Smooth muscle cell of the coronary artery (primary cell): ENCODE measurements at places on chromosomes 16 and 17. TPM values are rescaled to one million over a fixed set of nuclear protein-coding genes. Genes with fewer than 3 reads are reported as not detected.

The TBC1D3E gene
- total RNA-seq: not detected in 2 replicates

The MYO15A gene
- 0.53 and 1.6 TPM in 2 replicates for total RNA-seq

The HOXB2 gene
- total RNA-seq: 0.47 and 3.8 TPM in 2 replicates

The KRTAP4-3 gene
- total RNA-seq: not detected in 2 replicates

The OR1F1 gene
- total RNA-seq: not detected in 2 replicates

The IL17C gene
- 0.15 TPM in 1 of 2 replicates, not detected in the other for total RNA-seq

The SLC52A1 gene
- 0.15 and 0.82 TPM in 2 replicates for total RNA-seq

The HOXB5 gene
- not detected in 2 replicates for total RNA-seq

The PARN gene
- 14.4 and 21.8 TPM in 2 replicates for total RNA-seq

The INTS2 gene
- total RNA-seq: 8.3 and 9.5 TPM in 2 replicates

The PAQR4 gene
- total RNA-seq: 1.6 and 3.8 TPM in 2 replicates

The CMTM2 gene
- total RNA-seq: not detected in 2 replicates

The SOST gene
- total RNA-seq: 115 TPM in 1 of 2 replicates, not detected in the other

The KRT12 gene
- total RNA-seq: under 0.01 TPM in 1 of 2 replicates, not detected in the other

The TVP23C gene
- total RNA-seq: 27.1 and 33.8 TPM in 2 replicates

The C16orf89 gene
- total RNA-seq: 0.82 TPM in 1 of 2 replicates, not detected in the other

The GAS2L2 gene
- total RNA-seq: 0.08 TPM in 1 of 2 replicates, not detected in the other

The SLFN12 gene
- total RNA-seq: 12.1 and 35.1 TPM in 2 replicates

The C1QTNF1 gene
- total RNA-seq: 98.7 and 160 TPM in 2 replicates

The COL1A1 gene
- total RNA-seq: 1,618 and 2,280 TPM in 2 replicates
